ENCODE measurements at places on chromosomes 16 and 17. TPM values are rescaled to one million over a fixed set of nuclear protein-coding genes. Genes with fewer than 3 reads are reported as not detected.

- no peak for DNase-seq
Observed at GRCh38 chr16:85504242-85504641, 108.9 kb upstream of the GSE1 start.

DNA sequence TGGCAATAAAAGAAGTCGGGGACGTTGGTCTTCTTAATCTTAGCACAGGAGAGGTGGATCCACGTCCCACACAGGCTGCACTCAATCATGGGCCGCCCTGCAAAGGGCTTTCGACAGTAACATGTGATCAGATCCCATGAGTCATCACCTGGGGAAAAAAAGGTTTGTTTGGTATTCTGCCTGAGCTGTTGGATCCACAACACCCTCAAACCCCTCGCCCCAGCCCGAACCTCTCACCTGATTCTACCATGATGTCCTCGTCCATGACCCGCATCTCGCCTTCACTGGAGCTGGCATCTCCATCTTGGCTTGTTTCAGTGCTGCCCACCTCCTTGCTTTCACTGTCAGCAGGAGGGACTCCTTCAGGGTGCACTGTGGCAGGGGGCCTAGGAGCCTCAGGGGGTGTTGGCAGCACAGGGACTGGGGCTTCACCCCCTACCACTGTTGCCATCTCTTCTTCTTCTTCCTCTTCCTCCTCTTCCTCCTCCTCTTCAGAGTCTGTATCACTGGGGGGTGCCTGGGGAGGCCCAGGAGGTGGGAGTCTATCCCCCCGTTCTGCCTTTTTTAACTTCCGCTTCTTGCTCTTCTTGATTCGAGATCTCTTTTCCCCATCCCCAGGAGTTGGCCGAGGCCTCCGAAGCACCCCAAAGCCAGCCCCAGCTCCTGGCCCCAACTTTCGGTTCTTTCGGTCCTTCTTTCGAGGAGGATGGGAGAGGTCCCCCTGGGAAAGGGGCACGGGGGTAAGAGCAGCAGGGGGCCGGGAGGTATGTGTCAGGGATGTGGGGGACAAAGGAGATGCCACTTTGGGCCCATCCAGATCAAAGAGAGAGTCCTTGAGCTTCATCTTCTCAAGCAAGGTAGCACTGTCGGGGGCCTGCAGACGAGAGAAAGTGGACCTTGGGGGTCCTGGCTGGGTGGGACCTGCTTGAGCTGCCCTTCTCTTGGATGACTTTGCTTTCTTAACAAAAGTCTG lies 1.7 kb upstream of the DVL2 start:
- no peak for DNase-seq

DNA sequence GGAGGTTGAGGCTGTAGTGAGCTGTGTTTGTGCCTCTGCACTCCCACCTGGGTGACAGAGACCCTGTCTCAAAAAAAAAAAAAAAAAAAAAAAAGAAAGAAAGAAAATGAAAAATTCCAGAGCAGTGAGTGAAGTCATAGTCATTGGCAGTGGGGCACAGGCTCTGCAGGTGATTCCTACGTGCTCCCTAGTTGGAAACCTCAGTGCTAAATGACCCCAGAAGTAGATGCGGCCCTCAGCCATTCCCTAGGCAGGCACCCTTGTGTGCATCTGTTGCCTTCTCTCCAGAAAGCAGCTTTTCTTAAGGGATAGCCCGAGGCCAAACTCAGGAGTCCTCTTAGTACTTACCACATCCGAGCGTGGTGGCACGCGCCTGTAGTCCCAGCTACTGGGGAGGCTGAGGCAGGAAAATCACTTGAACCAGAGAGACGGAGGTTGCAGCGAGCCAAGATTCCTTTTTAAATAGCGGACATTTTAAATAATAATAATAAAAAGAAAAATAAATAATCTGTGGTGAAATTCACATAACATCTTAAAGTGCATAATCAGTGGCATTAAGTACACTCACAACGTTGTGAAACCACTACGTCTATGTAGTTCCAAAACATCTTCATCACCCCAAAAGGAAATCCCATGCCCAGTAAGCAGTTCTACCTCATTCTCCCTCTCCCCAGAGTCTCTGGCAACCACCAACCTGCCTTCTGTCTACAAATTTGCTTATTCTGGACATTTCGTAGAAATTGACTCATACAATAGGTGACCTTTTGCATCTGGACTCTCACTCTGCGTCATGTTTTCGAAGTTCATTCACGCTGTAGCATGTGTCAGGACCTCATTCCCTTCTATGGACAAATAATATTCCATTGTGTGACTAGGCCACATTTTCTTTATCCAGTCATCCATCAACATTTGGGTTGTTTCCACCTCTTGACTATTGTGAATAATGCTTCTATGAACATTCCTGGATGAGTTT lies 12.5 kb upstream of the SPHK1 start:
- DNase-seq = no peak

GRCh38 chr16:5580296-5580695 lies 482.7 kb upstream of the EEF2KMT start:
- no peak for DNase-seq

GRCh38 chr16:53100131-53100748 lies 45.4 kb downstream of the CHD9 start:
- DNase-seq = no peak

- no peak for DNase-seq
Observed at GRCh38 chr16:69193855-69194254, 6.9 kb downstream of the SNTB2 start.

- DNase-seq = no peak
Observed at GRCh38 chr17:80008848-80009247, 26.8 kb downstream of the TBC1D16 start.

- no peak for DNase-seq
Observed at GRCh38 chr17:877630-878029, 95.5 kb downstream of the MRM3 start.

DNA sequence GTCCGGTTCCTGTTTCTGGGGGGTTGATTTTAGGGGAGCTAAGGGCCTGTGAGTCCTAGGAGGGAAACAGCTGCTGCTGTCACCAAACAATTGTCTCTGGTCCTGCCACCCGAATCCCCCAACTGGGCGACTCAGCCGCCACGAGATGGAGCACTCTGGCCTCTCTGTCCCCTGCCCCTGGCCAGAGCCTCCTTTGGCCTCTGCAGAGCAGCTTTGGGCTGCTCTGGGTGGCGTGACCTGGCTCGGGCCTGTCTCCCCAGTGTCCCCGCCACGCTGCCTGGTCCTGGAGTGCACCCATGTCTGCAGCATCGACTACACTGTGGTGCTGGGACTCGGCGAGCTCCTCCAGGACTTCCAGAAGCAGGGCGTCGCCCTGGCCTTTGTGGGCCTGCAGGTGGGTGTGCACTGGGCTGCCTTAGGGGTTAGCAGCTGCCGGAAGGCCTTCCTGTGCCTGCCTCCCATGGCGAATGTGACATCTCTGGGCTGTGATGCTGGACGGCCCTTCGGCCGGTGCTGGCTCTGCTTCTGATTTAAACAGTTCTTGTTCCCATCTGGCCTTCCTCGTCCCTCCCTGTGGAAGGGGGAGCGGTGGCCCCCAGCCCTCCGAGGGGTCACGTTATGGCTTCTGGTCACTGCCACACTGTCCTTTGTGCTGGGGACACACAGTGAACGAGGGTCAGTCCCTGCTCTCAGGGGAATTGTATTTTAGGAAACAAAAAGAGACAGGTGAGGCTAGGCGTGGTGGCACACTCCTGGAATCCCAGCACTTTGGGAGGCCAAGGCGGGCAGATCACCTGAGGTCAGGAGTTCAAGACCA lies 11.6 kb upstream of the RNF213 start:
- DNase-seq = no peak

- peak; percentile 80 for DNase-seq
Observed at GRCh38 chr16:68287276-68288251, 23.2 kb downstream of the SLC7A6OS start.

GRCh38 chr17:64423881-64424280 lies 25.0 kb upstream of the MILR1 start:
- DNase-seq = no peak

DNA sequence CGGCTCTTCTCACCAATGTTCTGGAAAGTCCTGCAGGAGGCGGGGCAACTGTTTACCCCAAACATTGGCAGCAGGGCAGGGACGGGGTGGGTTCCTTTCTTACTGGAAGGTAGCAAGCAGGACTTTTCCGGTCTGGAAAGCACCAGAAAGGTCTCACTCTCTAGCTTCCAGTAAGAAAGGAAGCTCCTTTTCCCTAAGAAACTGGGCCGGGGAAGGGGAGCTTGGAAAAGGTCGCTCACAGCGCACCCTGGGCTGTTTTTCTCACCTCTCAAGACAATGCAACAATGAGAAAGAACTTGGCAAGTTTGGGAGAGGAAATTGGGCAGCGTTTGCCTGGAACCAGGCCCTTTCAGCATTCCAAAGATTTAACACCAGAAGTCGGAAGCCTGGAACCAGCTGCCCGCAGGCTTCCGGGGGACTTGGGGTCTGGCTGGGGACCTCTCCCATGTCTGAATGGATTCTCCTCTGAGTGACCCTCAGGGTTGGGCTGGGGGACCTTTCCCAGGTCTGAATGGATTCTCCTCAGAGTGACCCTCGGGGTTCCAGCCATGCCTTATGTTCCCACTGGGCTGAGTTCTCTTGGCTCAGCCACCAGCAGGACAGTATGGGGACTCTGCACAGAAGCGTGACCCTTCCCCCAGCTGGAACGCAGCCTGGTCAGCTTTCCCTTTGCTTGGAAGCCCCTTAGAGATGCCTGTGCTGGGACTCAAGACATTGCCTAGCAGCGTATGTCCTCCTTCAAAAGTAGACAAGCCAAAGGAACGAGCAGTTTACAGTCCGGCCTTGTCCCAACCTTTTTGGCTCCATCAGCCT lies 166.5 kb upstream of the PLCG2 start:
- DNase-seq = peak; percentile 48

GRCh38 chr16:86531641-86532525 lies 21.6 kb downstream of the FOXF1 start:
- DNase-seq = no peak

DNA sequence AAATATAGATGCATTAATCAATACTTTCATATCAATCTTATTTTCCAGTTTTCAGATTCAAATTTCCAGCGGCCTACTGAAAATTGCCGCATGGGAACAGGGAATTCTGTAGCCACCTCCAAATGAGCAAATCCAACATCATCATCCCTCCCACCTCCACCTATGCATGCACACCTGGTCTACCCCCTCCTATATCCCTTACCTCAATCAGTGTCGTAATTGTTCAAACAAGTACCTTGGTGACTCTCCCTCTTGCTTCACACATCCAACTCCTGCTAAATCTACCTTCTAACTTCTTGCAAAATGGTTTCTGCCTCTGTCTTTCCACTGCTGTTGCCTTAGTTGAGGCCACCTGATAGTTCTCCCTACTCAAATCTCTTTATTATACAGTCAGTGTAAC lies 160.1 kb downstream of the SOX9 start:
- no peak for DNase-seq

DNA sequence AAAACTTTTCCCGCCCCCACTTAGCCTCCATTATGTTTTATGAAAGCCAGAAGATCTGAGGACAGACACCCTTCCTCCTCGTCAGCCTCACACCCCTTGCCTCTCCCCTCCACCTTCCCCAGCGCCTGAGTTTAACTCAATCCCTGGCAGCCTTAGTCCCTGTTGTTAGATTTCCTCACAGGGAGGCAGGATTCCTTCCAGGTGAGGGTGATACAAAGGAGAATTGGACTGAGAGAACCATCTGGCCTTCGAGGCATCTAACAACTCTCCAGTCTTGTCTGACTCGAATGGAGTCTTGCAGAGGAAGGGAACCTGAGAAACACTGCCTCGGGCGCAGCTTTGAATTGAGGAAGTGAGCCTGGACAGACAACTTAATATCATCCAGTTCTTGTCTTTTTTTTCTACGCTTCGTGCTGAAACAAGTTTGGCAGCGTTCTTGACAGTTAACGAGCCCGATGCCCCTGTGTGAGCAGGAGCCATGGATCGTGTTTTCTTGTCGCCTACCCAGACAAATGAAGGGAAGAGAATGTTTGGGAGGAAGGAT lies 1.3 kb upstream of the ZNF768 start:
- DNase-seq = no peak

GRCh38 chr17:44655983-44656710 lies at the start of gene MEIOC:
TSS of gene MEIOC (plus strand) at chr17:44656468. CDS start at chr17:44656614, 146 bp downstream.
- no peak for DNase-seq

DNA sequence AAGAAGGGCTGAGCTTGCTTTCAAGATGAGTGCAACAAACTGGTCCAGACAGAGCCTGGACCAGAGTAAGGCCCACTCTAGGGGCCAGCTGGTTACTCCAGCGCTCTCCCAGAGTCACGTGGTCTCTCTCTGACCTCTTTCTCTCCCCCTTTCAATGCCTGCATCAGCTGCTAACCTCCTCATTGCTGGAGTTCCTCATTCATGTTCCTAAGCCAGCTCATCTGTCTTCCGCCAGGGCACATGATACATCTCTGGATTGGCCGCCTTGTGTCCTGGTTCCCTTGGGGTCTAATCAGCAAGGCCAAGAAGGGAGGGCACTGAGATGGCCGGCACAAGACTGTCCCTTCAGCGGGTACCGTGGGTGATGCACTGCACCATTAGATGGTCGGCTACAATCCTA lies 26.9 kb upstream of the ZFP90 start:
- DNase-seq = no peak

DNA sequence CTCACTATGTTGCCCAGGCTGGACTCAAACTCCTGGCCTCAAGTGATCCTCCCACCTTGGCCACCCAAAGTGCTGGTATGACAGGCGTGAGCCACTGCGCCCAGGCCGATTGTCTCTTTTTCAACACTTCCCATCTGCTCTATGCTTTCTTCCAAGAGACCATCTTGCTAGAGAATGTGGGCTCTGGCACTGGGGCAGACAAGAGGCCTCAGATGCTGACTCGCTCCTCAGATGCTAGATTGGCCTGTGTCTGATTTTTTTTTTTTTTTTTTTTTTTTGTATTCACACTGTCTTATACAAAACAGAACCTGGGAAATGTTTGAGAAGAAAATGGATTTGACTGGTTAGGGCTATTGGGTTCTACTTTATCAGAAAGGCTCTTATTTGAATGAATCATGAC lies 58.2 kb downstream of the CYB5D2 start:
- DNase-seq = no peak

- DNase-seq = no peak
Observed at GRCh38 chr17:38861399-38861843, 7.9 kb upstream of the RPL23 start.

- DNase-seq = no peak
Observed at GRCh38 chr17:2017274-2017941, 7.7 kb downstream of the RTN4RL1 start.

- DNase-seq = no peak
Observed at GRCh38 chr17:60901242-60901641, 223.6 kb downstream of the BCAS3 start.

GRCh38 chr16:74606521-74607309 lies at the start of gene GLG1:
TSS of gene GLG1 (minus strand) at chr16:74607114. CDS start at chr16:74607094, 20 bp downstream.
- DNase-seq = peak; percentile 93

- no peak for DNase-seq
Observed at GRCh38 chr17:17999364-18000029, 26.8 kb downstream of the DRC3 start.

GRCh38 chr17:44947461-44948314 lies at the start of gene KIF18B:
TSS of gene KIF18B (minus strand) at chr17:44947773. CDS start at chr17:44936344, 11,429 bp downstream.
- DNase-seq = peak; percentile 84

Gene GAA
- 44.4 TPM for total RNA-seq

Gene CTF1
- 9.6 TPM for total RNA-seq

Gene USP6
- total RNA-seq = 0.05 TPM

Gene CCL3
- total RNA-seq = not detected

Gene NECAB2
- 0.69 TPM for total RNA-seq

Gene SLC5A10
- total RNA-seq = not detected

Gene MXRA7
- 411 TPM for total RNA-seq

Gene TBC1D3B
- 3.4 TPM for total RNA-seq

Gene KLHL36
- 84.4 TPM for total RNA-seq

Gene SEPTIN1
- total RNA-seq = 1.3 TPM
